ENCODE measurements at places on chromosomes 1 and 21. TPM values are rescaled to one million over a fixed set of nuclear protein-coding genes. Genes with fewer than 3 reads are reported as not detected.

Gene OR2T2
- not detected for total RNA-seq

Gene KAZN
- total RNA-seq, result 11.5 TPM

Gene C1orf94
- total RNA-seq, result not detected

DNA sequence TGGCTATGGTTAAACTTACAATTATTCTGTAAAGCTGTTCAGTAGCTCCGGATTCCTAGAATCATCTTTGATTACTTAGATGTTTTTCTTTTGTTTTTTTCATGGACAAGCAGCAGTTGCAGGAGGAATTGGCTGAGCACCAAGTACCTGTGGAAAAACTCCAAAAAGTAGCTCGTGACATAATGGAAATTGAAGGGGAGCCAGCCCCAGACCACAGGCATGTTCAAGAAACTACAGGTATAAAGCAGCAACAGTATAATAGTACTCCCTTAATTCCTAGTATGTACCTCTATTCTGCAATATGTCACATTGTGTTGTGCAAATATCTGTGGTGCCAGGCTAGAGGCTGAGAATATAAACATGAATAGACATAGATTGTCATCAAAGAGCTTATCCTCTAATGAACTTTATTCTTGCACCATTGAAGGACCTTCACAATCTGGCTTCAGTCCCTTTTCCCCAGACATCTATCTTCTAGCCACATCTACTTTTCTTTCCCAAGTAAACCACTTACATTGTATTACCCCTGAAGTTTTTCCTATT is 132.3 kb upstream of the BMP8A start:
- H3K27me3 ChIP-seq, result no peaks in the 10 kb centered on the region
- no peak for DNase-seq
- H3K4me1 ChIP-seq, result peaks cover 9% of the 10 kb centered on the region
- H3K36me3 ChIP-seq, result peaks cover 66% of the 10 kb centered on the region
- H3K27ac ChIP-seq, result no peak overlapping the region
- H3K4me3 ChIP-seq, result no peak overlapping the region

DNA sequence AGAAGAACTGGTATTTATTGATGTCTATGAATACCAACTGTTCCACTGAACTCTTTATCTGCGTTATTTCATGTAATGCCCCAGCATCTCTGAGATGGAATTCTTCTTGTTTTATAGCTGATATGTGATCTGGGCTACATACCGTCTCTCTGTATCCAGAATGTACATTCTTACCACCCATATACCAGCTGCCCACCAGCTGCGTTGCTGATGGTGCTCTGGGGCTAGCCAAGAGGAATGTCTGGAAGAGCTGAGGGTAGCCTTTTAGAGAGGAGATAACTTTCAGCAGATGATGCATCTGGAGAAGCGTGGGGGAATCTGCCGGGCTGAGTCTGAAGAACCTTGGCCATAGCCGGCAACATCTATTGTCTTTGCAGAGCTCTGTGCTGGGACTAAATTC is 137.5 kb downstream of the RYR2 start:
- H3K36me3 ChIP-seq, result no peaks in the 10 kb centered on the region
- H3K27ac ChIP-seq, result no peak overlapping the region
- no peak overlapping the region for H3K4me3 ChIP-seq
- H3K27me3 ChIP-seq, result no peaks in the 10 kb centered on the region
- H3K4me1 ChIP-seq, result no peaks in the 10 kb centered on the region

DNA sequence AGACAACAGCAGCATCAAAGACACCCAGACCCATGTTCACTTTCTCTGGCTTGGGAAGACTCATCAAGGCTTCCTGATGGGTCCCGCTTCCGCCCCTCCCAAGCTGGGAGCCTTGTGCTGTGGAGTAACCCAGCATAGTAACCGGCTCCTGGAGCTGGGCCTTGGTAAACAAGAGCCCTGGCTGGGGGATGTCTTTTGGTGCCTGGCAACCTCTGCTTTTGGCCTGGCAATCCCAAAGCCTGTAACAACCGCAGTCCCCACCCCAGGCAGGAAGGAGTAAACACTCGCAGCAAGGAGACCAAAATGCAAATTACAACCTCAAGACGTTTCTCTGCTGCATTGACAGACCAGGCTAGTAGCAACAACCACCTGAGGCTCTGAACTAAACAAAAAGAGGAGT is 16.9 kb upstream of the THRAP3 start:
- H3K4me3 ChIP-seq, result no peak overlapping the region
- H3K27me3 ChIP-seq, result no peaks in the 10 kb centered on the region
- peaks cover 22% of the 10 kb centered on the region for H3K4me1 ChIP-seq
- DNase-seq, result no peak

DNA sequence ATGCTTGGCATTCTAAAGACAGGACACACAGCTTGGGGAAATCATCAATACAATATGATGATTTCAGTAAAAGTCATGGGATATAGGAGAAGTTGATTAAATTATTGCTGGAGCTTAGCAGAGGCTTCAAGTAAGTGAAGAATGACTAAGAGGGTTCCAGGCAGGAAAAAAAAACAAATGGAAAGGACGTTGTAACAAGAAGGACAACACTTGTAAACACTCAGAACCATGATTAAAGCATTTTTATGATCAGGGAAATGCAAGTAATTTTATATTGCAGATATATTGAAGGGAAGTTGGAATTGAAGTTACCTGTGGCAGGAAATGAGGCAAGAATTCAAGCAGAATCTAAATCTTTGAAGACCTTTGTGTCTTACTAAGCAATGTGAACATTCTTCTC is 602.7 kb upstream of the NEGR1 start:
- no peak overlapping the region for H3K27ac ChIP-seq
- no peaks in the 10 kb centered on the region for H3K4me1 ChIP-seq
- H3K4me3 ChIP-seq, result no peak overlapping the region
- H3K27me3 ChIP-seq, result no peaks in the 10 kb centered on the region
- DNase-seq, result no peak

Gene KDF1
- total RNA-seq, result 12.0 TPM

DNA sequence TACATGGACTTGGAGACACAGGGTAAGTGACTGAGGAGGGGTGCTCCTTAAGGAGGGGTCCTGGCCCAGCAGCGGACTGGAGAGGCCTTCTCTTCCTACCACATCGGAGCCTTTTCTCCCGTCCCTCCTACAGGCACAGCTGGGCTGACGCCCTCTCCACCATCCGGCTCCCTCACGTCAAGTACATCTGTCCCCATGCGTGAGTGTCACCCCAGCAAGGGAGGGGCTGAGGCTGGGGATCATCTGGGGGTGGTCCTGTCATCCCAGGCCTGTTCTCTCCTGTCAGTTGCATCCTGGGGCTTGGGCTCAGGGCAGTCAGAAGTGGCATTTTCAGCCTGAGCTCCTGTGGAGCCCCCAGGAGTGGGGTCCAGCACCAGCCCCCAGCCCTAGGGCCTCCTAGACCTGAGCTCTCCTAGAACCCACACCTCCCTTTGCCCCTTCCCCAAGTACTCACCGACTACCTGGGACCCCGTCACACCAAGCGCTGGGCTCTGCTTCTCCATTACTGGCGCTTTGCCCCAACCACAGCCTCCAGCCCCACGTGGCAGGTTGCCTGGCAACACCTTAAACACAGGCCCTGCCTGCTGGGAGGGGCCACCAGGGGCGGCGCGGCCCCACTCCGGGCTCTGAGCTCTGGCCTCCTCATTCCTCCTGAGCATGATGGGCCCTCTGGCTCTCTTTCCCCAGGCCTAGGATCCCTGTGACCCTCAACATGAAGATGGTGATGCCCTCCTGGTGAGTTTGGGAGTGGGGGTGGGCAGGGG is 2.3 kb downstream of the LYPLA2 start:
- H3K4me1 ChIP-seq, result peaks cover 26% of the 10 kb centered on the region
- peak; percentile 79 for DNase-seq
- H3K4me3 ChIP-seq, result peak overlapping the region; percentile 89
- peaks cover 55% of the 10 kb centered on the region for H3K36me3 ChIP-seq
- H3K27ac ChIP-seq, result peak overlapping the region; percentile 26

GRCh38 chr1:115677565-115677964 is 35.8 kb downstream of the VANGL1 start:
- no peaks in the 10 kb centered on the region for H3K36me3 ChIP-seq
- H3K4me3 ChIP-seq, result no peak overlapping the region
- no peak for DNase-seq

- no peak for DNase-seq
- H3K36me3 ChIP-seq, result no peaks in the 10 kb centered on the region
- H3K4me3 ChIP-seq, result no peak overlapping the region
- no peaks in the 10 kb centered on the region for H3K27me3 ChIP-seq
- no peaks in the 10 kb centered on the region for H3K4me1 ChIP-seq
Observed at GRCh38 chr1:106924360-106924759, 132.1 kb upstream of the PRMT6 start.

DNA sequence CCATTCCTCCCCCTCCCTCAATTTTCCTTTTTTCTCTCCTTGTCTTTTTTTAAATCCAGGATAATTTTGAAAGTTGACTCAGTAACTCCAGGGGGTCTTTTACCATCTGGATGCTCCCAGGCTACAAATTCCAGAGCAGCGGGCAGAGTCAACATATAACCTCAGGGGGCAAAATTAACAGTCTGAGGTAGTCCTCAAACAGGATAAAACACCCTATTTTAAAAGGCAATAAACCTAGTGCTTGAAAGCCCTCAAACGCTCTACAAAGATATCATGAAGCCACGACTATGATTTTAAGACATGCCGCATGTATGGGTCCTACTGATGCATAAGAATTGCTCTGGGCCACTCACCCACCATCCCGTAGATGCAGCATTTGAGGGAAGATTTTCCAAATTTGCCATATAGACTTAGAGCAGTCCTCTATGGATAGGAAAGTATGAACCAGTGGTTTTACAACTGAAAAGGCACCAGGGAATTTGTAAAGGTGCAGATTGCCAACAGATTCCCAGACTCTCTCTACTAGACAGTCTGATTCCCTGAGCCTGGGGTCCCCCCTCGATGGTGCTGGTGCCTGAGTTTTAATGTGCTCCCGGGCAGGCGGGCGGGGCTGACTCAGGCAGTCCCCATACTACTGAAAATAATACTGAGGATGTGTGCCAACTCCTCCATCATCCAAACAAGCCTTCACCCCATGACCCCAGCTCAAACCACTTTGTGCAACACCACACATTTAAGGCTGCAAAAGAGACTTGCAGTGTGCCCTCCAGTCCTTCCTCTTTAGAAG is 37.2 kb downstream of the PTPN14 start:
- H3K27ac ChIP-seq, result no peak overlapping the region
- no peak for DNase-seq
- H3K4me1 ChIP-seq, result peaks cover 9% of the 10 kb centered on the region
- H3K4me3 ChIP-seq, result no peak overlapping the region
- H3K36me3 ChIP-seq, result no peaks in the 10 kb centered on the region

Gene SNRPE
- total RNA-seq, result 68.3 TPM

Gene DCAF6
- total RNA-seq, result 64.0 TPM

- no peak overlapping the region for H3K4me3 ChIP-seq
- H3K36me3 ChIP-seq, result peaks cover 4% of the 10 kb centered on the region
- no peaks in the 10 kb centered on the region for H3K27me3 ChIP-seq
- H3K4me1 ChIP-seq, result no peaks in the 10 kb centered on the region
- DNase-seq, result no peak
Observed at GRCh38 chr1:6096243-6097116, 50.8 kb downstream of the KCNAB2 start.

DNA sequence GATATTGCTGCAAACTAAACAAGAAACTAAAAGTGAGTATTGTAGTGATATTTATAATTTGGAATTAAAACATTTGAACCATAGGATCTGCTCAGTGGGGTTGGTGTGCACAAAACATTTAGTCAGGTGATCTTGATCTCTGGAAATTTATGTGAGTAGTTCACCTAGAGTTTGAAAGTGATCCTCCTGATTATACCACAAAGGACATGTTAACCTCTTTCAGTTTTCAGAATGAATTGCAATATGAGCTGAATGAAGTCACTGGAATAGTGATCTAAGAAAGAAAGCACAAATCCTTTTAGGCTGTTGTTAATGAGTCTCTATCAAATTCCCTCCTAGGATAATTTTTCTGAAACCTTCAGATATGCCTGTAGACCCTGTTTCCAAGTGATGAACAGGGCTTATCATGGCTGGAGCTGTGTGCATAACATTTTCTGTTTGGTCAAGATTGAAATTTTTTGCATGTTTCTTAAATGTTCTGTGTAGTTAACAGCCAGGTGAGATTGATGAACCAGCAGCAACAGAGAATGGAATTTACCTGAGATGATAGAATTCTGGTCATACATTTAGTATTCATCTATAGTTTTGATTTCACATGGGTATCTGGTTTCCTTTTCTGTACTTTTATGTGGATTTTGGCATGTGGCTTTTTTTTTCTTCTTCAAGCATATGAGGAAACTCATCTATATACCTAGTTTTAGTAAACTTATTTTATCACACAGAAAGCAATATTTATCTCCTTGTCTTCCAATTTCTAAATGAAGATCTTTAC is 25.5 kb downstream of the CDC14A start:
- no peaks in the 10 kb centered on the region for H3K27me3 ChIP-seq
- H3K4me1 ChIP-seq, result no peaks in the 10 kb centered on the region
- DNase-seq, result no peak

Gene IL22RA1
- 0.15 TPM for total RNA-seq

- H3K4me3 ChIP-seq, result no peak overlapping the region
- peaks cover 5% of the 10 kb centered on the region for H3K4me1 ChIP-seq
- H3K27ac ChIP-seq, result no peak overlapping the region
- no peaks in the 10 kb centered on the region for H3K36me3 ChIP-seq
Observed at GRCh38 chr1:3007298-3008147, 13.7 kb upstream of the ACTRT2 start.

- H3K27ac ChIP-seq, result peak overlapping the region; percentile 17
- no peak overlapping the region for H3K4me3 ChIP-seq
- no peak for DNase-seq
- H3K4me1 ChIP-seq, result peaks cover 6% of the 10 kb centered on the region
Observed at GRCh38 chr1:218480137-218480536, 135.0 kb downstream of the TGFB2 start.

- H3K4me1 ChIP-seq, result peaks cover 63% of the 10 kb centered on the region
- H3K27ac ChIP-seq, result peak overlapping the region; percentile 100
- H3K4me3 ChIP-seq, result peak overlapping the region; percentile 94
- peak; percentile 90 for DNase-seq
- H3K36me3 ChIP-seq, result no peaks in the 10 kb centered on the region
Observed at GRCh38 chr1:155003766-155004351, 1.3 kb downstream of the ZBTB7B start.

- peaks cover 6% of the 10 kb centered on the region for H3K27me3 ChIP-seq
- H3K4me1 ChIP-seq, result peaks cover 29% of the 10 kb centered on the region
- peaks cover 6% of the 10 kb centered on the region for H3K36me3 ChIP-seq
Observed at GRCh38 chr1:23419180-23419579, 5.4 kb downstream of the TCEA3 start.

Gene WNT9A
- 8.7 TPM for total RNA-seq

Data from upper lobe of left lung (tissue), 6 donors.